HL-60 (cell line): ENCODE measurements at places on chromosomes 6 and 20.

- no peak for DNase-seq
Observed at GRCh38 chr20:51211191-51211590, 188.3 kb upstream of the KCNG1 start.

- DNase-seq: no peak
Observed at GRCh38 chr20:23868321-23868720, 11.2 kb downstream of the CST5 start.

DNA sequence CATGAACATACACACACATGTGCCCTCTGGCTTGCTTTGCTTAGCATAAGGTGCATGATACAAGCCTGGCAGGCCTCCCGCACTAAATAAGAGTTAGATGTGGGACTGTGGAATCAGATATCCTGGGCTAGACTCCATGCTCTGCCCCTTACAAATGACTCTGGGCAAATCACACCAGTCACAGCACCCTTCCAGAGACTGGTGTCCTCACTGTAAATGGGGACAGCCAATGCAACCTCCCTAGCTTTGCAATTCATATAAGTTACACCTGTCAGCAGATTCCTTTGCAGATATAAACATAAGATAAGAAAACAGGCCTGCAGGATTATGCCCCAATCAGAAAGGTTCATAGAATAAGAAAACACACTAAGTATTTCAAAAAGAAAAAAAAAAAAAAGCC, 174.1 kb downstream of the PTPRT start:
- no peak for DNase-seq

- no peak for DNase-seq
Observed at GRCh38 chr6:23087471-23087870, 518.1 kb downstream of the HDGFL1 start.

DNA sequence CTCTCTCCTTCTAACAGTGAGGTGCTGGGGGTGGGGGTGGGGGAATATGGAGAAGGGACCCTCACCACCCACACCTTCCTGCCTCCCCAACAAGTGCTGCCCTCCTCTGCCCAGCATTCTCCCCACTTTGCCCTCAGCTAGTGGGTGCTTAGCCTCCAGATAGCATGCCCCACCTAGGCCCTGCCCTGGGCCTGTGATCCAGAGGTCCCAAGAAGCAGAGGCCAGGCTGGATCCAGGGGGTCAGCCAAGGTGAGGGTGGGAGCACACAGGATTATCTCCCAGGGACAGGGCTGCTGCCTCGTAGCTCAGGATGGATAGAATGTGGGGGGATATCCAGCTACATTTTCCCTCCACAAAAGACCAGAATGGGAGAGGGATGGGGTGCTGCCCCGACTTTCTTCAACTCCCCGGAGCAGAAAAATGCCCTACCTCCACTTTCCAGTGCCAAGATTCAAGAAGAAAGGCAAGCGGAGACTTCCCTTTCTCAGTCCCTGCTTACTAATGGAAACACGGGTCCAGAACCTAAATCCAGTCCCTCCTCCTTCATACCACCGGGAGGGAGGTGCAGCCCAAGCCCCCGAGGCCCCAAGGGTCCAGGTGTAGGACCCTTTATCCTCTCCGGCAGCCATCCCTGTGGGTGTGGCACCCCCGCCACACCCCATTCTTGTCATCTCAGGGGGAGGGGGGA, 987 bp downstream of the ADISSP start:
- no peak for DNase-seq

GRCh38 chr6:152232501-152233151, 404.5 kb downstream of the SYNE1 start:
- no peak for DNase-seq

DNA sequence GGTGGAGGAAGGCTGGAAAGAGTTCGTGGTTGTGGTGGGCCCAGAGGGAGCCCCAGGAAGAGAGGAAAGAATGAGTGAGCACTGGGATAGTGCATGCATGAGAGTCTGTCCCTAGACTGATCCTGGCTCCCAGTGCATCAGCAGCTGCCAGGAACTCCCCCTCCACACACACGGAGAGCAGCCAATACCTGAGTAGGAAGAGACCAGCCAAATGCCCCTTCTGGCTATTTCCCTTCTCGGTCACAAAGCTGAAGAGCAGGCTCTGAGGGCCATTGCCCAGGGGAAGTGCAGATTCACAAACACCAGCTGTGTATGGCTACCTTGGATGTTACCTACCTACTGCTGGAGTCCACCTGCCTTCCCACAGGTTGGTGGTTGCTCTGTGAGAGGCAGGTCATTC, 45.1 kb downstream of the GABRR2 start:
- no peak for DNase-seq

DNA sequence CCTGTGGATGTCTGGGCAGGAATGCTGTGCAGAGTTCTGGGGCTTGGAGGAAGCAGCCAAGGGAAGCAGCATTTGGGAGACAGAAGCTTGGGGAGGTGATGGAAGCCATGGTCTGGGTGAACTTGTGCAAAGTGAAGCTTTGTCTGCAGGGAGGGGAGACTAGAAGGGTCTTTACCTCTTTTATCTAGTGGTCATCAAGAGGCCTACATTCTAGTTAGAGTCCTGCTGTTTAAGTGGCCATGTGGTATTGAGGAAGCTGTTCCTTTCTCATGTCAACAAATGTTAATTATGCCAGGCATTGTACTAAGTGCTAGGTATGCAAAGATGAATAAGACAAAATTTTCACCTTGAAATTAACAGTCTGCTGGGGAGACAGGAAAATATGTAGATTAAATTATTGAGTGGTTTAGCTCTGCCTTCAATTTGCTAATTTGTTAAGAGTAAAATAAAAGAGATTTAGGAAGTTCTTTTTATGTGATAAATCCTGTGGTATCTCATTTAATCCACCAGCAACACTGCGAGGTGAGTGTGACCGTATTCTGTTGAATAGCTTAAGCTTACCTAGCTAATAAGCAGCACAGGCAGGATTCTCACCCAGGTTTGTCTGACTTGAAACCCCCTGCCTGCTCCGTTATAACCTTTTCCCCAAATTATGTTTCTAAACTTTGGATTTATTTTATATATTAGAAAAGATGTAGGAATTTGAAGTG, 43.1 kb downstream of the ARID1B start:
- DNase-seq: no peak

- no peak for DNase-seq
Observed at GRCh38 chr6:135236732-135237131, 55.6 kb downstream of the MYB start.
